ENCODE measurements at places on chromosomes 13 and 19.
A peak's percentile ranks its signal among the peaks of the same experiment; 100 is the strongest.

DNA sequence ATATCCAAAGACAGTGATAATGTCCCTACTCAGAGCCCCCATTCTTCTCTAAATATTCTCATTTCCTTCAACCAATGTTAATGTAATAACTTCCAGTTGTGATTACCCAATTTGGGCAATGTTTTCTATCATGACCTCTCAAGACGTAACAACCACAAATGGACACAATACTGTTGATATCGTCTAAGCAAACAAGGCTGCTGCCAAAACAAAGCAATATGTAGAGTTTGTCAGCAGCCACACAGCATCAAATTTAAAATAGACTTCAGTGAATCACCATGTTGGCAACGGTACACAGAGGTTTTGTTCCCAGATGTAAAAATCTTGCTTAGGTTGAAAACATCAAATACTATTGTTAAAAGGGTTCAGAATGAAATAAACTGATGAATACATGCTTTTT lies 205.1 kb downstream of the DACH1 start:
- no peak for DNase-seq

DNA sequence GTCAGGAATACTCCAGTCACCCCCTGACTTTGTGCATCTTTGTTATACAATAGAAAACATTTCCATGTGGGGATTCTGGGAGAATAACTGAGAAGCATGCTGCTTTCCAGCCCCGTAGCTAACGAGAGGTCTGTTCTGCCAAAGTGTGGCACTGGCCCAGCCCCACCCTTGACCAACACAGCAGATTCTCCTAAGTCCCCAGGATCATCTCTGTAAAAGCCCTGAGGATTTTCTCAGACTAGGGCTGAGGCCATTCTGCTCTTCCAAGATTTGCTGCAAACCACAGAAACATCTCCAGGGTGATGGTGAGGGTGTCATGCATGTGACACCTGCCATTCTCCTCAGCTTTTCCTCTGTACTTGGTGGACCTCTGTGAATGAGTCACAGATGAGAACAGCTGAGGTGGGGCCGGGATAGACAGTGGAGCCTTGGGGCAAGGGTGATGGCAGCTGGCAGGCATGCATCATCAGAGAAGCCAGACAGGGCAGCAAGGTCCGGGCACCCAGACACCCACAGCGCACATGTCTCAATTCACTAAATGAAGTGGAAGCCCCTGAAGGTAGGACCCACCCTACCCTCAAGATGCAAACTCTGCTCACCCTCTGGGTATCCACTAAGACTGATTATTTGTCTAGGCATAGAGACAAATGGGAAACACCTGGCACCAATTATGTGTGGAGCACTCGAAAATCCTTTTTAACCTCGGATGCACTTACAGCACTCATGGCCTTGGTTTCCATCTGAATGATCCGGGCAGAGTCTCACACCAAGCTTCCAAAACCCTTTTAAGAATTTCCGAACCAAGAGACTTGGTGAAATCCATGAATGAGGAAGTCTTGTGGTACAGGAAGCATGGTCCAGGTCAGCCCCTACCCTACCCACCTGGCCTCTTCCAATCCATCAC lies 20.1 kb upstream of the DOCK9 start:
- no peak for DNase-seq

DNA sequence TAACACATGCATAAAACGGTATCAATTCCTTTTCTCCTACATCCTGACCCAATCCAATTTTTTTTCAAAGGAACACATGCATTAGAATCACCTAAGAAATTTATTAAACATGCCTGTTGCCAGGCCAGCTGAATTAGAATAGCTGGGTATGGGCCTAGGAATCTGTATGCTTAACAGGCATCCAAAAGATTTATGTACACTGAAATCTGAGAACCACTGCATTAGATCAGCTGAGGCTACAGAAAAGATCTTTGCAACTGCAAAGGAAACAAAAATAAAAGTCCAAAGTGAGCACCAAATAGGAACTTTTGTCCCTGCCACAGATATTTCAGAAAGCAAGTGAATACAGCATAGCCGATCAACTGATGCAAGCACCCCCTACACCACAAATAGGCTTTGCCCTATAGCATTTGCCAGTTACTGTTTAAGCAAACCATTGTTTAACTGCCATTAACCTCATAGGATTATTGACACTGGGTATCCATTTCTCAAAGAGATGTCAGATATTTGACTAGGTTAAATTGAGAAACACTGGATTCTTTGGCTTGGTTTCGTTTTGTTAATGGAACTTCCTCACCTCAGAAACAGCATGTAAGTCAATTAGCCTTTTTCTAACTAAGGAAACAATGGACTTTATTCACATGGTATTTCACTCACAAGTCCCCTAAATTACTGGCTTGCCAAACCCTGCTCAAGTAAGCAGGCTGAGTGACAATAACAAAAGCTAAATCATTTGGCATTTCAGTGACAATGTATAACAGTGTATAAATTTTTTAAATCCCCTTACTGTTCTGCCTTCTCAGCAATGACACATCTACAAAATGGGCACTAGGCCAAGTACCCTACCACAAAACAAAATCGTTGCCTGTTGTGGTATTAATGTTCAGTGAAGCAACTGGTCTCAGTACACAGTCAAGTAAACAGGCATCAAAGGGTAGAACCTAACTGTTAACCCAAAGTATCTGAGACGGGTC lies 67.8 kb downstream of the SUCLA2 start:
- no peak for DNase-seq

DNA sequence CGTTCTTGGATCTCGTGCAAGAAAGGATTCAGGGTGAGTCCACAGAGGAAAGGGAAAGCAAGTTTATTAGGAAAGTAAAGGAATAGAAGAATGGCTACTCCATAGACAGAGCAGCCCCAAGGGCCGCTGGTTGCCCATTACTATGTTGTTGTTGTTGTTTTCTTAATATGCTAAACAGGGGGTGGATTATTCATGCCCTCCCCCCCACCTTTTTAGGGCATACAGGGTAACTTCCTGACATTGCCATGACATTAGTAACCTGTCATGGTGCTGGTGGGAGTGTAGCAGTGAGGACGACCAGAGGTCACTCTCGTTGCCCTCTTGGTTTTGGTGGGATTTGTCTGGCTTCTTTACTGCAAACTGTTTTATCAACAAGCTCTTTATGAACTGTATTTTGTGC lies 29.1 kb upstream of the PCDH9 start:
- DNase-seq, result no peak

DNA sequence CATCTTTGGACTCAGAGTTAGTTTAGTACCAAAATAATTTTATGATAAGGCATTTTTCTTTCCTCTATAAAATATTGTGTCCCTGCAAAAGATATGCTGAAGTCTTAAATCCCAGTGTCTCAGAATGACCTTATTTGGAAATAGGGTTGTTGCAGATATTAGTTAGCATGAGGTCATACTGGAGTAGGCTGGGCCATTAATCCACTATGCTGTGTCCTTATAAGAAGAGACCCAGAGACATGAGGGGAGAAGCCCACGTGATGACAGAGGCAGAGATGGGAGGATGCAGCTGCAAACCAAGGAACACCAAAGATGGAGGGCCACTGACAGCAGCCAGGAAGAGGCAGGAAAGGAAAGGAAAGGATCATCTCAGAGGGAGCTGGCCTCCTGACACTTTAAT lies 6.4 kb downstream of the POGLUT2 start:
- no peak for DNase-seq

- DNase-seq, result no peak
Measured at GRCh38 chr13:48573213-48574007, 40.5 kb upstream of the RCBTB2 start.

DNA sequence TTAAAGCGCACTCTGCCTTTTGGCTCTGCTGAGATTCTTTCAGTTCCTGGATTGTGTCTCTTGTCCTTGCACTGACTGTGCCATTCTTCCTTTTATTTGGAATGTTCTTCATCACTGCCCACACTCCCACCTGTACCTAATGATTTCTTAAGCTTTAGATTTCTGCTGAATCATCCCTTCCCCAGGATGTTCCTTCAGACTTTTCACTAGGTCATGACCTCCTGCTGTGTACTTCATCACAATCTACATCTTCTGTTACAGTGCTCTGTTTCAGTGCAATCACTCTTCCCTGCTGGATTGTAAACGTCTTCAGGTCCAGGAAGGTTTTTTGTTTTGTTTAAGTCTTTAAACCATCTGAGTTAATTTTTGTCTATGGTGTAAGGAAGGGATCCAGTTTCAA lies 281.0 kb downstream of the ATP8A2 start:
- DNase-seq, result no peak

- DNase-seq, result peak; percentile 6
Measured at GRCh38 chr19:29785955-29786589, 25.7 kb upstream of the CCNE1 start.

- DNase-seq, result no peak
Measured at GRCh38 chr13:40026174-40026585, 370.7 kb downstream of the COG6 start.

GRCh38 chr19:34355201-34355600 lies 9.8 kb upstream of the GPI start:
- no peak for DNase-seq

GRCh38 chr13:45162821-45163220 lies 38.0 kb downstream of the KCTD4 start:
- peak; percentile 76 for DNase-seq

- DNase-seq, result no peak
Measured at GRCh38 chr13:22592515-22592914, 588.3 kb upstream of the SGCG start.

DNA sequence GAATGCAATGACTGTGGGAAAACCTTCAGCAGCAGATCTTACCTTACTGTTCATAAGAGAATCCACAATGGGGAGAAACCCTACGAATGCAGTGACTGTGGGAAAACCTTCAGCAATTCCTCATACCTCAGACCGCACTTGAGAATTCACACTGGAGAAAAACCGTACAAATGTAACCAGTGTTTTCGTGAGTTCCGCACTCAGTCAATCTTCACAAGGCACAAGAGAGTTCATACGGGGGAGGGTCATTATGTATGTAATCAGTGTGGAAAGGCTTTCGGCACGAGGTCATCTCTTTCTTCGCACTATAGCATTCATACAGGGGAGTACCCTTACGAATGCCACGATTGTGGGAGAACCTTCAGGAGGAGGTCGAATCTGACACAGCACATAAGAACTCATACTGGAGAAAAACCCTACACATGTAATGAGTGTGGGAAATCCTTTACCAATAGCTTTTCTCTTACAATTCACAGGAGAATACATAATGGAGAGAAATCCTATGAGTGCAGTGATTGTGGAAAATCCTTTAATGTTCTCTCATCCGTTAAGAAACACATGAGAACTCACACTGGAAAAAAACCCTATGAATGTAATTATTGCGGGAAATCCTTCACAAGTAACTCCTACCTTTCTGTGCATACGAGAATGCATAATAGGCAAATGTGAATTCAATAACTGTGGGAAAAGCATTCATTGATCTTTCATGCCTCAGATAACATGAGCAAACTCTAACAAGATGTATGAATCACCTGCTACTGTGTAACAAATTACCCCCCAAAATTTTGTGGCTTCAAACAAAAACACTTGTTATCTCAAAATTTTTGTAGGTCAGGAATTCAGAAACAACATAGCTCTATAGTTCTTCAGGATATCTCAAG lies 13.8 kb downstream of the ZNF557 start:
- DNase-seq, result no peak

DNA sequence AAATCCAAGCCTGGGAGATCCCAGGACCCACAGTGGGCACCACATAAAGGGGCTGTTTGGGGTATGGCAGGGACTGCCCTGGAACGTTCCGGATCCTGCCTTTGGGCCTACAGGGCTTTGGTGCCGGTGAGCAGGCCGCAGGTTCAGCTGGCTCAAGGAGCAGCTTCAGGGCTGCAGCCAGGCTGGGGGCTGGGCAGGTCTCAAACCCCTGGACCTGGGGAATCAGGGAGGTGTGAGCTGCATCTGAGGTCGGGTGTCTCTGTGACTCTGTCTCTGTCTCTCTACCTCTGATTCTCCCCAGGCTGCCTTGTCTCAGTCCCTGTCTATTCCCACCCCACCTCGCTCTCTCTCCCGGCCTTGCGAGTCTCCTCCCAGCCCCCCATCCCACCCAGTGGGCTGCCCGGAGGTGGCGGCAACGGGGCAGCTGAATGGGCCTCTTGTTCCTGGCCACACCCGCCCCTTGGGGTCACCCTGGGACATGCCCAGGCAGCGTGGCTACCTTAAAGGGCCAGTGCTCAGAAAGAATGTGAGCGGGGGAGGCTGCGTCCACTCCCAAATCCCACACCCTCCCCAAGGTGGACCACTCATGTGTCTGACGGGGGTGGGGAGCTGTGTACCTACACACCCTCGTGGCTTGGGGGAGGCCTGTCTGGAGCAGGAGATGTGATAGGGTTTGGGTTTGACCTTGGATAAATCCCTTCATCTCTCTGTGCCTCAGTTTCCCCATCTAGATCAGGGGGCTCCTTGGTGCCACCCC lies 31.1 kb downstream of the NFIC start:
- DNase-seq, result peak; percentile 21

- DNase-seq, result no peak
Measured at GRCh38 chr13:75145927-75146326, 336.0 kb downstream of the TBC1D4 start.

- DNase-seq, result no peak
Measured at GRCh38 chr19:7900401-7900870, 3.2 kb upstream of the MAP2K7 start.

DNA sequence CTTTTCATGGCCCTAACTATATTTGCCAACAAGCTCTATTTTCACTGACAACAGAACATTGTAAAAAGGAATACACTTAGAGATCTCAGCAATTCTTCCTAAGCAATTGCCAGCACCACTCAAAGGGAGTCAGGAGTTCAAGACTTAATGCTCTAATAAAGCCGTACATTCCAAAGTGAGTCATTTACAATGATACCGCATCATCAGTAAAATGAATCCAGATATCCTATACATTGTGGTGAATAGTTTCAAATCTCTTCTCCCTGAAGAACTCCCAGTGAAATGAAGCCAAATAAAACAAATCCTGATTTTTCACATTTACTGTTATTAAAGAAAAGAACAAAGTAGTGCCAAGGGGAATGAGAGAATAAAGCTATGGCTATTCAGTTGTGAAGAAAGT lies 2898.7 kb upstream of the PCDH20 start:
- DNase-seq, result no peak

DNA sequence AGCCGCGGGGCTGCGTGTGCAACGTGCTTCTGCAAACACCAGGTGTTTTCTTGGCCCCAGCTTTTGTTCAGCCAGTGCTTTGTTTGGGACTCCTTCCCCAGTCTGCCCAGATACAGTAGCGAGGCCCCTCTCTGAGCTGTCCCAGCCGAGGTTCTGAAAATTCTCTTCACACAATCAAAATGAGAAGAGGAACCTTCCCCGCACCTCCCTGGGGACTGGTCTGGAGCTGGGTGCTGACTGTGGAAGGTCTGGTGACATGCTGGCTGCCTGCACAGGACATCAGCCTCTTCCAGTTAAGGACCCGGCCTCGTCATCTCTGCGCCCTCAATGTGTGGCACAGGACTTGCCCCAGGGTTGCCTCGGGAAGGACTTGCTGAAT lies 4.2 kb downstream of the ATP4A start:
- no peak for DNase-seq

- no peak for DNase-seq
Measured at GRCh38 chr13:44583137-44583536, 7.0 kb upstream of the TSC22D1 start.

- DNase-seq, result no peak
Measured at GRCh38 chr13:50037788-50038187, 22.5 kb downstream of the KCNRG start.

GRCh38 chr13:23902975-23903905 lies 5.9 kb upstream of the C1QTNF9B start:
- no peak for DNase-seq

All from HCT116 (cell line).